ENCODE measurements at places on chromosomes 3 and 15.

- no peak for DNase-seq
Observed at GRCh38 chr15:48471073-48471472, 139.8 kb downstream of the DUT start.

GRCh38 chr15:64894395-64895056 is 17.2 kb upstream of the ANKDD1A start:
- peak; percentile 55 for DNase-seq

DNA sequence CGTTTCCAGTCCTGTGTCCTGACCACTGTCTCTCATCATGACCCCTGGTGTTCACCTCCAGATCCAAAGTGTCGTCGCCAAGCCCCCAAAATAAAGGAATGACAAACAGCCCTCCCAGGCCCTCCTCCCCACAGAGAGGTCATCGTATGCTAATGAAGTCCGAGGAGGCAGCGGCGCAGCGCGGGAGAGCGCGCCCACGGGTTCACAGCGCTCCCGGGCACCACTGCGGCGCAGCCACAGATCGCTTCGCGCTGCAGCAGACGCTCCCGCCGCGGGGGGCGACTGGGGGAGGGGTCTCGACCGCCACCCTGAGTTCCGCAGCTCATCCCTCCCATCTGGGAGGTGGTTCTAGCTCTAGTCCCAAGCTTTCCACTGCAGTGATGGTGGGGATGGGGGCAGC is 1.3 kb downstream of the DGKG start:
- DNase-seq, result no peak

GRCh38 chr3:10299679-10300078 is 6.9 kb upstream of the GHRL start:
- DNase-seq, result no peak

- no peak for DNase-seq
Observed at GRCh38 chr3:156448300-156448699, 106.6 kb downstream of the SSR3 start.

DNA sequence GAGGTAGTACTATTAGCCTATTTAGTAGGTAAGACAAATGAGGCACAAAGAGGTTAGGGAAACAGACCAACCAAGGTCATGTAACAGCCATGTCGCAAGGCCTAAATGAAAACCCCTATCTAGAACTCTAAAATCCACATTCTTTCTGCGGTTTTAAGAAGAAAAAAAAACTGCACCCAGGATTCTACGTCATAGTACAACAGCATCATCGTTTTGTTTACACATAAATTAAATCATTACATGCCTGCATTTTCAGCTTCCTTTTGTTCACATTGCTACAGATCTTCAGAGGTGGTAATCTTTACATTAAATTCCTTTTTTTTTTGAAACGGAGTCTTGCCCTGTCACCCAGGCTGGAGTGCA is 548 bp upstream of the PSMD6 start:
- no peak for DNase-seq

DNA sequence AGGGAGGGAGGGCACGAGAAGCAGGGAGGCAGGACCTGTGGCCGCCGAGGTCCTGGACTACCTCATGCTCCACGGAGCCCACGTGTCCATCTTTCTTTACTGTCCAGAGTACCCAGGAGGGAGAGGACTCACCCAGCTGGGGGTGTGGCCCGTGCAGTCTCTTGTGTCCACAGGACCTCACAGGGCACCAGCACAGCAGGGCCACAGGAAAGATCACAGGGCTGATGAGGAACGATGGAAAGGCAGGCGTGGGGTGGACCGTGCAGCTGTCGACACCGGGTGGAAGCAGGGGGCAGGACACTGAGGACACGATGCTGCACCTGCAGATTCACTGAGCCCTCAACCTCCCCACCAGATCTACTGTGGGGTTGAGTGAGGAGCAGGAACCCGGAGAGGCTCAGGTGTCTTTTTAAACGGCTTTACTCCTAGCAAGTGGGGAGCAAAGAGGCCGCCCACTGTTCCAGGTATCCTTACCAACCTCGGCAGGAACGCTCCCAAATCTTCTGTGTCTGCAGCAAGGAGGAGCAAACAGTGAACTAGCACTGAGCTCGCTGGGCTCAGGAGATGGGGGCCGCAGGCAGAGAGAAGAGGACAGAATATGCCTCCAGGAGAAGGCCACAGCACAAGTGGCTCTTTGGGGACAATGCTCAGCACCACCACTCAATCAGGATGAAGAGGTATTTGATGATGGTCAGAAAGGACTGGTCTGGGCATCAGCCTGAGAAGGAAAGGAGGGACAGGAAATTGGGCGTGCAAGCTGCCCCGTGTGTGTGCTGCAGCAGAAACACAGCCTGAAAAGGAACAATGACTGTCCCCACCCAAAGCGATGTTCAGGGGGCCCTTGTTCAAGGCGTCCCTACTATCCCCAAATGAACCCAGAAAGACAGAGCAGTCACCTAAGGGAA is 198.8 kb downstream of the XXYLT1 start:
- no peak for DNase-seq

DNA sequence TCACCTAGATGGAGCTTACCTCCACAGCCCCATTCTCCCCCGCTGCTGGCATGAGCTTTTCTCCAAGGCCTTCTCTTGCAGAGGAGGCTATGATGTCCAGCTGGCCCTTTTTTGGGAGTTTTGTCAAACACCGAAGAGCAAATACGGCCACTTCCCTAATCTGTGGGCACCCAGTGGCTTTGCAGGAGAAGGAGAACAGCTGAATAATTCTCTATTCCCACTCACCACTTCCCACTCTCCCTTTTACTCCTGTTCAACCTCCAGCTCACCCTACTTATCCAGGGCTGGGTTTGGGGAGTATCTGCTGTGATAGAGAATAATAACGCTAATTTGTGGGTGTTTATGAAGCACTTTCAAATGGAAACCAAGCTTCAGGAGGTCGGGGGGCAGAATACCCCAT is 93.0 kb downstream of the AAGAB start:
- DNase-seq, result no peak

DNA sequence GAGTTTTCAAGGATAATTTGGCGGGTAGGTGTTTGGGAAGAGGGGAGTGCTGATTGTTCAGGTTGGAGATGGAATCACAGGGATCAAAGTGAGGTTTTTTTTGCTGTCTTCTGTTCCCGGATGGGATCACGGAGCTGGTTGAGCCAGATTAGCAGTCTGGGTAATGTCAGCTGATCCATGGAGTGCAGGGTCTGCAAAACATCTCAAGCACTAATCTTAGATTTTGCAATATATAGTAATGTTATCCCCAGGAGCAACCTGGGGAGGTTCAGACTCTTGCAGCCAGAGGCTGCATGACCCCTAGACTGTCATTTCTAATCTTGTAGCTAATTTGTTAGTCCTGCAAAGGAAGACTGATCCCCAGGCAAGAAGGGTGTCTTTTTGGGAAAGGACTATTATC is 354.1 kb upstream of the SGO1 start:
- no peak for DNase-seq

- DNase-seq, result no peak
Observed at GRCh38 chr3:95049841-95050240, 987.0 kb downstream of the NSUN3 start.

- no peak for DNase-seq
Observed at GRCh38 chr3:101203411-101203810, 117.0 kb downstream of the IMPG2 start.

DNA sequence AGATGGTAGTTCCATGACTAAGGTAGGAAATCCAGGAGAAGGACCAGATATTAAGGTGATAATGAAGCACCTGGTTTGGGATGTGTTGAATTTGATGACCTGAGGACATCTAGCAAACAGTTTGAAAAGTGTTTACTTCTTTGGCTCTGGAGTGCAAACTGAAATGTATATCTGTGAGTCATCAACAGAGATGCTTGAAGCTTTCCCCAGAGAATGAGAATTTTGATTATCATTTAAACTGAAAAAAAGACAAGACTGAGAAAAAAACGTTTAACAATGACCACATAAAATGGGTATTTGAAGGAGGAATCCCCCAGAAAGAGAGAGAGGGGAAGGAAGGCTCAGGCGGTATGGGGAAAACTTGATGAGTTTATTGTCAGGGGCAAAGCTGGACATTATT is 20.7 kb upstream of the GSK3B start:
- no peak for DNase-seq

- DNase-seq, result no peak
Observed at GRCh38 chr3:153704115-153704514, 417.1 kb upstream of the ARHGEF26 start.

- no peak for DNase-seq
Observed at GRCh38 chr3:73827725-73828211, 203.0 kb upstream of the PDZRN3 start.

DNA sequence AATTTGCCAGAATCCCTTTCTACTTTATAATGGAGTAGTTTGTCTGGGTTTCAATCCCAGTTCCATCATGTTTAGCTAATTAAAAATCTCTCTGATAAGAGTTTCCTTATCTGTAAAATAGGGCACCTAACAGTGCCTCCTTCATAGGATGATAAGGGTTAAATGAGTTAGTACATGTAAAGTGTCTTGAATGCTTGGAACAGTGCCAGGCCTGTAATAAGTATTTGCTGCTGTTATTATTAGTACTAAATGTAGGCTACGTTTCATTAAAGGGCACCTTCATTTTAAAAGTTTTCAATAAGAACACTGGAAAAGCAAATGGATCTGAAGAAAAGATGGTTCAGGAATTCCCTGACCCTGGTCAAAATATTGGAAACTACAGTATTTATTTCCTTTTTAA is 11.8 kb upstream of the SLC2A2 start:
- DNase-seq, result peak; percentile 52

- no peak for DNase-seq
Observed at GRCh38 chr3:46080969-46081345, 53.7 kb upstream of the XCR1 start.

GRCh38 chr3:187960820-187961219 is 193.1 kb upstream of the LPP start:
- DNase-seq, result no peak

- peak; percentile 42 for DNase-seq
Observed at GRCh38 chr15:81235276-81236123, 38.8 kb downstream of the IL16 start.

DNA sequence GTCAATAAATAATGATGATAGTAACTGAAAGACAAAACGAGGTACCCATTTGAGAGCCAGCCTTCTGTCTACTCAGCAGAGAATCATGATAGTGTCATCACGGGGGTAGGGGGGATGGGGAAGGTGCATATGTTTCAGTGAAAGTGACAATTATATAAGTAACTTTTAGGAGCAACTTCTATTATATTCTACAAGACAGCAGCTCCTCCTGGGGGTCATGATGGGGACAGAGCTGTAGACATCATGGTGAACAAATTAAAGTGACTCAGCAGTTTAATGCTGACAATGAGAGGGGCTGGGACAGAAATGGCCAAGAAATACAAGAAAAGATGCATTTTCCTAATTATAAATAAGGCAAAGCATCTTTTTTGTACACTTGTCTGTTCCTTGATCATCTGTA is 11.8 kb downstream of the CAPN3 start:
- DNase-seq, result no peak

DNA sequence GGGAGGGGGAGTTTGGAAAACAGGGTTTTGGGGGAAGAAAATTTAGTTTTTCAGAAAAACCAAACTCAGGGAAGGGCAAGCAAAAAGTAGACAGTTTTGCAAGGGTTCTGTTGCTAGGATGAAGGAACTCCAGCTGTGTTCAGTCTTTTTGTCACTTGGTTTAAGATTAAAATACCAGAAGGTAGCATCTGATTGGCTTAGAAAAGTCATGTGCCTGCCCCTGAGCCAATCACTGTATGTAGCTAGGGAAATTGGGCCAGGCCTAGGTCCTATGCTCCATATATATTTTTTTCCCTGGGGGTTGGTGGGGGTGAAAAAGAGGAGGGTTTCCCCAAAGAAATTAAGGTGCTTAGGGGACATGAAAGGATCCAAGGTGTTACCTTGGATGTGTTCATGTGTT is 24.3 kb downstream of the CLDN11 start:
- DNase-seq, result no peak

DNA sequence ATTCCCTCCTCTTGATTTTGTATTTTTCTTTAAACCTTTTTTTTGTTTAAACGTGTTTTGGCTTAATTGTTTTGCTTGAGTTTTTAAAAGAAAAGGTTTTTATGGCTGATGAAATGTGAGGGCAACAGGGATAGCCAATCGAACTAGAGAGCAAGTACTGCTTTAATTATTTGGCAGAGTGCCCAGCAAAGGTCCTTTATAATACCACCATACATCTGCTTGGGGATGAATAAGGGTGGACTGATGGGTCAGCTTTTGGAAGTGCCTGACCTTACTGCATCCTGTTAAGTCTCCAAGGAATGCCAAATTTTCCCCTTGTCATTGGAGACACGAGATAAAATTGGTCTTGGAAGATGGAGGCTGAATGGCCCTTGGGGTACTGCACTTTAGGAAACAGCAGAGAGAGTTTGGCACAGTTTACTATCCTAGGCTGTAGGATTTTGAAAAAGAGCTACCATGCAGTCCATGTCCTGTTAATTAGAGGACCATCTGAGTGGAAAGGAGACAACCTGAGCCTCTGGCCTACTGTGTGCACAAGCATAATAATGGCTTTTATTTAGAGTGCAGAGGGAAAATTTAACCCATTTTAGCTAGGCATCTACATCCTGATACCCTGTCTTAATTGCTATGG is 19.8 kb upstream of the MTHFS start:
- DNase-seq, result no peak

- DNase-seq, result peak; percentile 73
Observed at GRCh38 chr3:108006881-108007331, 83.9 kb downstream of the CD47 start.

GRCh38 chr3:150419959-150420358 is 11.9 kb downstream of the TSC22D2 start:
- no peak for DNase-seq

- no peak for DNase-seq
Observed at GRCh38 chr15:82831894-82832600, 22.6 kb downstream of the WHAMM start.

DNA sequence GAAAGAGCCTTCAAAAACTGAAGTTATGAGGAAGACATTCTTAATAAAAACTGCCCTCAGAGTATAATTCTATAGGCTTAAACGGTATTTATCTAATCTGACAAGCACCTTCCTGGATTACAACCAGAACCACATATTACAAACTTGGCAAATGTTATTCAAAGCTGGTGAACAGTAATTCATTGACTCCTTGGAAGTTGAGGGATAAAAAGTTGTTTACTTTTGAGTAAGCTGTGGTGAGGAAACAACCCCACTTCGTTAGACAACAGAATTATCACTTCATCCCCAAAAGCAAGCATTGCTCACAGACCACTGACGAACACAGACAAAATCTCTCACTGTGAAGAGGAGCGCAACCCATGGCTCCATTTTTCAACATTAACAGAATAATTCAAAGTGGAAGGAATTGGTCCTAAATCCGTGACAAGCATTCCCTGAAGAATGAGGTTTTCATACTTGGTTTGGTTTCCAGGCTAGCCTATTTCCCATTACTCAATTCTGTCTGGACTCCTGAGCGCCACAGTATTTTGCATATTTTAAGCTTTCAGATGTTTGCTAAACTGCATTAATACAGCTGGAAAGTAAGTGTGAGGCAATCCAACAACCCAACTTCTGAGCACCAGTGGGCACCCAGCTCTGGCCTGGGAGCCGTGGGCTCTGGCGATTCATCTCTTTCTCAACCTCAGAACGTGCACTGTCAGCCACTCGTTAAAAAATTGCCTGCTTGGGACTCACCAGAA is 32.7 kb downstream of the LRIG1 start:
- no peak for DNase-seq

GRCh38 chr3:114480442-114480841 is 186.6 kb downstream of the TIGIT start:
- peak; percentile 32 for DNase-seq

- DNase-seq, result no peak
Observed at GRCh38 chr3:164851905-164852304, 226.4 kb downstream of the SI start.

- DNase-seq, result no peak
Observed at GRCh38 chr3:36367912-36368573, 12.3 kb upstream of the STAC start.

- no peak for DNase-seq
Observed at GRCh38 chr3:131349454-131349853, 32.1 kb upstream of the NUDT16 start.

- DNase-seq, result no peak
Observed at GRCh38 chr3:177527182-177527581, 329.9 kb upstream of the TBL1XR1 start.

Measured in tongue (tissue), 3 donors.